Kidney epithelial cell (primary cell): ENCODE measurements at places on chromosomes 13 and 19.

GRCh38 chr19:33795370-33796163 lies 1.1 kb upstream of the KCTD15 start:
- no peak for DNase-seq

DNA sequence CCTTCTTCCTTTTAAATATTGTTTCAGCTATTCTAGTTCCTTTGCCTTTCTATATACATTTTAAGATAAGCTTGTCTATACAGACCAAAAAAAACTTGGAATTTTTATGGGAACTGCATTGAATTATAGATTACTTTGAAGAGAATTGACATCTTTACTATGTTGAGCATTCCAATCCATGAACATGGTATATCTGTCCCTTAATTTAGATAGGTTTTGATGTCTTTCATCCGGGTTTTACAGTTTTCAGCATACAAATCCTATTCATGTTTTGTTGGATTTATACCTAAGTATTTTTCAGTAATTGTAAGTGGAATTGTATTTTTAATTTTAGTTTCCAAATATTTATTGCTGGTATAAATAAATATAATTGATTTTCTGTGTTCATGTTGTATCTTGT lies 12.2 kb upstream of the IFNL1 start:
- DNase-seq, result no peak

- DNase-seq, result no peak
These were observed 6.1 kb downstream of the BEST2 start for GRCh38 chr19:12757544-12758274.

GRCh38 chr19:17468302-17469091 lies 1.8 kb upstream of the SLC27A1 start:
- no peak for DNase-seq

- DNase-seq, result no peak
These were observed 184.5 kb upstream of the SERP2 start for GRCh38 chr13:44189085-44189484.

- DNase-seq, result no peak
These were observed 10.5 kb upstream of the NTN5 start for GRCh38 chr19:48683349-48683748.

GRCh38 chr13:23554000-23554399 lies 16.2 kb upstream of the TNFRSF19 start:
- DNase-seq, result no peak

DNA sequence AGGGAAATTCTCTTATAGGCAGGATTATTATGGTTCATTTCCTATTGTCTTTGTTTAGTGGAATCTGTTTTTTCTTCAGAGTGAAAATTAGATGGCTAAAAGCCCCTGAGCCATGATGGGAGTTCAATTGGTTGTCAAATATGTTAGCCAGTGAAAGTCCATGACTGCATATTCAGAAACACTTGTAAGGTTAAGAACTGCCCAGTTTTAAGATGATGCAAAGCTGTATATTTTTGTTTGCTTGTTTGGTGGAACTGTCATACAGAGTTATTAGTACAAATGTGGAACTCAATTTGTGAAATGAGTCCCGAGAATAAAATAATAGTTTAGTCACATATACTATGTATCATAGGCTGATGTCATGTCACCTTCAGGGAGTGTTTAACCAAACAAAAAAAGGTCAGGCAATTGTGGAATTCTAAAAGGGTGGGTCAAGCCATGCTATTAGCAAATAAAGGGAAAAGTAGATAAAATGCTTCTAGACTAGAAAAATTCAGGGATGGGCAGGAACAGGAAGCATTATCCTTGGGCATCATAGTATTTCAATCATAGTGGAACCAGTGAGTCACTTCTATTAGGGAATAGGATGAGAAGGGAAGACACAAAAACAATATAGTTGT lies 248.3 kb upstream of the SLITRK1 start:
- DNase-seq, result no peak

- DNase-seq, result no peak
These were observed 12.2 kb downstream of the SPPL2B start for GRCh38 chr19:2340496-2341243.

GRCh38 chr13:36530861-36531590 lies 98.7 kb downstream of the CCNA1 start:
- DNase-seq, result no peak

GRCh38 chr13:70723732-70724131 lies 615.5 kb upstream of the KLHL1 start:
- no peak for DNase-seq

- peak; percentile 21 for DNase-seq
These were observed at the start of gene TRPC4 for GRCh38 chr13:37869756-37870488. TSS of gene TRPC4 (minus strand) at chr13:37869772. CDS start at chr13:37783333, 86,439 bp downstream.

DNA sequence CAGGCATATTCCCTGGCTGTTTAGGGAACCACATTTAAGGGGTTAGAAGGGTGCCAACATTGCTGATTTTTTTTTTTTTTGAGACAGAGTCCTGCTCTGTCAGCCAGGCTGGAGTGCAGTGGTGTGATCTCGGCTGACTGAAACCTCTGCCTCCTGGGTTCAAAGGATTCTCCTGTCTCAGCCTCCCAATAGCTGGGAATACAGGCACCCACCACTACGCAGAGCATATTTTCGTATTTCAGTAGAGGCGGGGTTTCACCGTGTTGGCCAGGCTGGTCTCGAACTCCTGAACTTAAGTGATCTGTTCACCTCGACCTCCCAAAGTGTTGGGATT lies 7.8 kb upstream of the CRX start:
- DNase-seq, result no peak

DNA sequence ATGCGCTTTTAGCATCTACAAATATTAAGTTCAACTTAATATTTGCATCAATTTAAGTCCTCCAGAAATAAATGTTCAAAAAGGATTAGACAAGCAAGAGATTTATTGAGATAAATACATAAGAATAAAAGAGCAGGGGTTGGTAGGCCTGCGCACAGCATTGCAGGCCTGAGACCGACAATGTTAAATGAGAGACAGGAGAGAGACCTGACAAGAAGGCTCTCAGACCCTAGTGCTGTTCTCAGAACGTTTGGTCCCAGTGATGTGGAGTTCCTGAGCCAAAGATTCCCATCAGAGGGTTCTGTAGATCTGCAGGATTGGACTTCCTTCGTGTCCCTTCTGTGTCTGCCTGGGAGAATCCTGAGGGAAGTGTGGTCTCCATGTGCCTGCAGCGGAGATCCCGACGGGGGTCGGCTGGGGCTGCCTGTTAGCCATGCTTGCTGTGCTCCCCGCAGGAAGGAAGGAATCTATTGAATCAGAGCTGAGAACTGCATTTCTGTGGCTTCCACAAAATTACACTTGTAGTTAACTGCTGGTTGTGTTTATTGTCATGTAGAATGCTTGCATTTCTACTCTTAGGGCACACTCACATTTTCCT lies 369.9 kb upstream of the SLC10A2 start:
- no peak for DNase-seq
